NCI-H2081 treated with DMSO at 0.1 percent for 48 hours (cell line): ENCODE measurements at places on chromosomes 5 and 9.

- no peak for DNase-seq
Observed at GRCh38 chr5:64971990-64972389, 203.3 kb downstream of the CWC27 start.

DNA sequence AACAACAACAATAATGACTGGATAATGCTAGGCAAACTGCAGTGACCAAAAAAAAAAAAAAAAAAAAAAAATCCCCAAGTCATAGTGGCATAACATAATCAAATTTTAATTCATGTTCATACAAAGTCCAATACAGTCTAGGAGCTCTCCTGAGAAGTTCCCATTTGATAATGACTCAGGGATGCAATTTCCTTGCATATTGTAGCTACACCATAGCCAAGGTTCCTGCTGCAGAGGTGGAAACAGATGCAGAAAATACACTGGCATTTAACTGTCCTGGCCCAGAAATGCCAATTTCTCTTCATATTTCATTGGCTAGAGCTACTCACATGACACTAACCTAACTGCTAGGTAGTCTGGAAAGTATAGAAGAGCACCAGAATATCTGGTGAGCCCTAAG lies 72.2 kb upstream of the SLC12A2 start:
- DNase-seq = no peak

- DNase-seq = no peak
Observed at GRCh38 chr5:133848341-133848811, 120.0 kb downstream of the C5orf15 start.

DNA sequence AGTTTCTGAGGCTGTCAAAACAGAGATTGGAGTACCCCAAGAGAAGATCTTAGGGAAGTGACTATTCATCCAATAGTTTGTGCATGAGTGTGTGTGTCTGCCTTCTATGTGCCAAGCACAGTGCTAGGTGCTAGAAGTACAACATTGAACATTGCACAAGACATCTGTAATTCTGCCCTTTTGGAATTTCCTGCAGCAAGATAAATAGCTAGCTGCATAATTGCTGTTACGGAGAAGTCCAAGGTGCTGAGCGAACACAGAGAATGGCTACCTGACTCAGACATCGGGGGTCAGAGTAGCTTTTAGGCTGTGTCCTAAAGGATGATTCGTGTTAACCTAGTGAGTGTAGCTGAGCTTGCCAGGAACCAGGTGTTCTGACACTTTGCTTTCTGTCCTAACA lies 44.8 kb downstream of the PAPPA start:
- DNase-seq = no peak

- DNase-seq = no peak
Observed at GRCh38 chr5:105956456-105957196, 1714.1 kb downstream of the EFNA5 start.

- no peak for DNase-seq
Observed at GRCh38 chr9:76336027-76336426, 58.2 kb downstream of the RFK start.

DNA sequence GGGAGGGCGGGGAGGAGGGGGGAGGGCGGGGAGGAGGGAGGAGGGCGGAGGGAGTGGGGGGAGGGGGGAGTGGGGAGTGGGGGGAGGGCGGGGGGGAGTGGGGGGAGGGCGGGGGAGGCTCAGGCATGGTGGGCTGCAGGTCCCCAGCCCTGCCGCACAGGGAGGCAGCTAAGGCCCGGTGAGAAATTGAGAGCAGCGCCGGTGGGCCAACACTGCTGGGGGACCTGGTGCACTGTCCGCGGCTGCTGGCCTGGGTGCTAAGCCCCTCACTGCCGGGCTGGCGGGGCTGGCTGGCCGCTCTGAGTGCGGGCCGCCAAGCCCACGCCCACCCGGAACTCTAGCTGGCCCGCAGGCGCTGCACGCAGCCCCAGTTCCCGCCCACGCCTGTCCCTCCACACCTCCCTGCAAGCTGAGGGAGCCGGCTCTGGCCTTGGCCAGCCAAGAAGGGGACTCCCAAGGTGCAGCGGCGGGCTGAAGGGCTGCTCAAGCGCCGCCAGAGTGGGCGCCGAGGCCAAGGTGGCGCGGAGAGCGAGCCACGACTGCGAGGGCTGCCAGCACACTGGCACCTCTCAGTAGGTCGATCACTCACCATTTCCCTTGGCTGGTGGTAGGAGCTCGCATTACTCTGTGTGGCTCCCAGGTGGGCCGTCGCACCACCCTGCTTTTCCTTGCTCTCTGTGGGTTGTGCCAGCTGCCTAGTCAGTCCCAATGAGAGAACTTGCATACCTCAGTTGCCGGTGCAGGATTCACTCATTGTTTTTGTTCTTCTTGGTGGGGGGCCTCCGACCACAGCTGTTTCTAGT lies 160.2 kb downstream of the CNTLN start:
- no peak for DNase-seq

GRCh38 chr5:69024241-69024651 lies 69.6 kb upstream of the SLC30A5 start:
- no peak for DNase-seq

DNA sequence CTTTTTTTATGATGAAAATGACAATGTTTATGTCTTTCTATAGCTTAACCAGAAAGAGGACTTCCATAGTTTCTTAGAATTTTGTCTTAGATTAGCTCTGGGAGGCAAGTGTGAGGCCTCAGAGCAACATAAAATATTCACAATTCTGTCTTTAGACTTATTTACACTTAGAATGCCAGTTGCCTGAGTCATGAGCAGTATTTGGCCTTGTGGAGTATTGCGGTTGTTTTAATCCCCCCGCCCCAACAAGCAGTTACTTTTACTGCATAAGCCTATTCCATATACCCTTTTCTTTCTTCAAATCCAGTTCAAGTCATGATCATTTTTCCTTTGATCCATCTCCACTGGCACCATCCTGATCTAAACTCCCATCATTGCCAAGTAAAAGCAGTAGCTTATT lies 198.0 kb upstream of the EGFLAM start:
- DNase-seq = no peak

GRCh38 chr5:14696057-14696456 lies 31.5 kb downstream of the OTULIN start:
- no peak for DNase-seq

GRCh38 chr5:153498516-153498915 lies 8.0 kb downstream of the GRIA1 start:
- no peak for DNase-seq

- no peak for DNase-seq
Observed at GRCh38 chr5:136155761-136156160, 23.1 kb downstream of the SMAD5 start.

DNA sequence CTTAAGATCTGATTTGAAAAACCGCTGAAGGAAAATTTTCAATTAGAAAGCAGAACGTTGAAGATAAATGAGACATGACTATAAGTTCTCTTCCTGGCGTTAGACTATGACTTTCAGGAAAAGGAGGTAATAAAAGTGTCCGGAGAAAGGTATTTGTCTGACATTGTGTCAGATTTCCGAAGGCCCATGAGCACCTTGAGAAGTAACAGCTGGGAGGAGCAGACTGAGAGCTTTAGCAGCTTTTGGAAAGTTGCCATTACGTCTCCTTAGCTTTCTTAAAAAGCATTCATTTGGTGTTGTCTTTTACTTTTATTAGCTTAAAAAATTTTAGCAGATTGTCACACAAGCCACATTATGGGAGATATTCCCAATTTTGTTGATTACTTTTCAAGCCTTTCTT lies 363.5 kb downstream of the NDUFS4 start:
- DNase-seq = no peak

- no peak for DNase-seq
Observed at GRCh38 chr5:1654786-1655495, 131.2 kb upstream of the LPCAT1 start.

DNA sequence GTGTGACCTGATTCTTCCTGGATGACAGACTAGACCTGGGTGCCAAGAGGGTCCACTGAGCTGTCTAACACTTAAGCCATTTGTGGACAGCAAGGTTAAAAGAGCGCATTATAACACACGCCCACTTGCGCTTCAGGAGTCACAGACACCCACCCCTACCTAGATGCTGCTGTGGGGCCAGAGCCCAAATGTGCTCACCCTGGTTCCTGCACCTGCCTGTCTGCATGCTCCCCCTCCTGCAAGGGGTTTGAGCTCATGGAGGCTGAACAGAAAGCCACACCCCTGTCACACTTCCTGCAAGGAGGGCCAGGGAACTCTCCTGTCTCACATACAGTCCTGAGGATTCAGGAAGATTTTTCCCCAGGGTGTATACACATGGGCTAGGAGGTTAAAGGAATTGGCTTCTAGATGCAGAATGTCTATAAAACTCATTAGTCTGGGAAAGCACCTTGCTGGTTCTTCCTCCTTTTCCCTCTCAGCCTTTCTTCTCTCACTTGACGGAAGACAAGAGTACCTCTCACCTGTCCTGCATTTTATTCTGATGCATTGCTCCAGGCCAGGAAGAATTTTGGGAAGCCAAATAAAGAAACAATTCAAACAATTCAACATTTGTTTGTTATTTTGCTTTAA lies 87.4 kb upstream of the LHFPL2 start:
- no peak for DNase-seq

- no peak for DNase-seq
Observed at GRCh38 chr5:76732405-76733048, 16.6 kb downstream of the F2R start.

DNA sequence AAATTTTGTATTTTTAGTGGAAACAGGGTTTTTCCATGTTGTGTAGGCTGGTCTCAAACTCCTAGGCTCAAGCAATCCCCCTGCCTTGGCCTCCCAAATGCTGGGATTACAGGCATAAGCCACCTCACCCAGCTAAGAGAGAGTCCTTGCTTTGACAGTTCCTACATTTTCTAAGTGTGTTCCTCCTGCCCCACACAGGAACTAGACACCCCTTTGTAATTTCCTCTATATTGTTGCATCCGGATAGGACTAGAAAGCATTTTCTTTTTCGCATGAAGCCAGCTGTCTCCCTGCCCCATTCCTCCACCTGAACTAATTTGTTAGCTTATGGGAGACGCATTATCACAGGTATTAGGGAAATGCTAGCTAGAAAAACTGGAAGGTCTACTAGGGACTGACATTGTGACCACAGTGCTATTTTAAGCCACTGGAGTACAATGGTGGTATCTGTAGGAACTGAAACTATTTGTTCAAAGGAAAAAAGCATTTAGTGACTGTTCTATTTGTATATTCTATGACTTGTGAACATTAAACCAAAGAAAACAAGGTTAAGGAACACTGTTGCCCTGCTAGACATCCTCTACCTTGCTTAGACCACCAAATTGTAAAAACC lies 214.1 kb downstream of the SMARCA2 start:
- DNase-seq = no peak

DNA sequence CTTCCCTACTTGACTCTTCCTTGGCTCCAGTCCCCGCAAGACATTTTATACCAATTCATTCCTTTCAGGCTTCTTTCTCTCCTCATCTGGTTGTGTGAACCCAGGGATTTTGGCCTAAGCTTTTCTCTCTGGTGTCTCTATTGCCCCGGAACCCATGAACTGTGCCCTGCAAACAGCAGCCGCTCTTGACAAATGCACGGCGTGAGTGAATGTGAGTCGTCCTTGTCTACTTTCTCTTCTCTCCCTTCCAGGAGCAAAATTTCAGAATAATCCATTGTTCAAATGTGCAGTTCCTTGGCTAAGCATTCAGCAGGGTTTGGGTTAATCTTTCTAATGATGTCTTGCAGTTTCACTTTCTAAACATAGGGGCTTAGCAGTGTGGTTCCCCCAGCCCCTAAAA lies 250.4 kb upstream of the IRX4 start:
- DNase-seq = no peak

DNA sequence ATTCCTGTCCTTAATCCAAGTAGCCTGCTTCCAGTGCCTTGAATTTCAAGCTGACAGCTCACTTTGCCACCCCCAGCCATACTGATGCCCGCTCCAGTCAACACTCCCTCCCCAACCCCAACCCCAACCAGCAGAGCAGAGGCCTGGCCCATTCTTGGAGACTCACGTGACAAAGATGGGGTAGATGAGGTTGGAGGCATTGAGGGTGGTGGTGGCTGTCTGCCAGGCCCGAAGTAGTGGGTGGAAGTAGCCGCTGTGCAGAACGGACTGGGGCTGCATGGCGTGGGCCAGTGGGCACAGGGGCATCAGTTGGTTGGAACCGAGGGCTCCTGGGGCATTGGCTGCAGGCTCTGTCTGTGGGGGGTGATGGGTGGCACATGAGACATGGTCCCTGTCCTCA lies 7.8 kb downstream of the ALAD start:
- DNase-seq = no peak

DNA sequence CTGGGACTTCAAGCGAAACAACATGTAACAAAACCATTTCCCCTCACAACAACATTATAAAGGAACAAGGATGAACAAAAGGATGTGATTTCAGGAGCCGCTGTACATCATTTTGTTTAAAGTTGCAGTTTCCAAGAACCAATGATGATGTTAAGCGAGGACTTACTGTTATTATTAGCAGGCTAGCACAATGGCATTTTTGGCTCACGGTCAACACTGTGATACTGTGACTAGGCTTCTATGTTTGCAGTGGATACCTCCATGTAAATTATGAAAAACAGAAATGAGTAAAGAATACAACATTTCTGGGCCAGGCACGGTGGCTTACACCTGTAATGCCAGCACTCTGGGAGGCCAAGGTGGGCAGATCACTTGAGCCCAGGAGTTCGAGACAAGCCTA lies 113.0 kb downstream of the AUH start:
- no peak for DNase-seq

DNA sequence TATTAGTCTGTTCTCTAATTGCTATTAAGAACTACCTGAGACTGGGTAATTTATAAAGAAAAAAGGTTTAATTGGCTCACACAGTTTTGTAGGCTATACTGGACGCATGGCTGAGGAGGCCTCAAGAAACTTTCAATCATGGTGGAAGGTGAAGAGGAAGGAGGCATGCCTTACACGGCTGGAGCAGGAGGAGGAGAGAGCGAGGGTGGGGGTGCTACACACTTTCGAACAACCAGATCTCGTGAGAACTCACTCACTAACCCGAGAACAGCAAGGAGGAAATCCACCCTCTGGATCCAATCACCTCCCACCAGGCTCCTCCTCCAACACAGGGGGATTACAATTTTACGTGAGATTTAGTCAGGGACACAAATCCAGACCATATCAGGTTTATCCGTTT lies 90.0 kb downstream of the RMI1 start:
- DNase-seq = no peak

GRCh38 chr5:151110992-151111391 lies 30.2 kb upstream of the TNIP1 start:
- DNase-seq = no peak

GRCh38 chr5:23820765-23821471 lies 313.5 kb downstream of the PRDM9 start:
- peak; percentile 41 for DNase-seq

GRCh38 chr9:23382418-23382817 lies 443.6 kb downstream of the ELAVL2 start:
- no peak for DNase-seq

GRCh38 chr5:119327018-119327417 lies 28.8 kb upstream of the TNFAIP8 start:
- DNase-seq = no peak

DNA sequence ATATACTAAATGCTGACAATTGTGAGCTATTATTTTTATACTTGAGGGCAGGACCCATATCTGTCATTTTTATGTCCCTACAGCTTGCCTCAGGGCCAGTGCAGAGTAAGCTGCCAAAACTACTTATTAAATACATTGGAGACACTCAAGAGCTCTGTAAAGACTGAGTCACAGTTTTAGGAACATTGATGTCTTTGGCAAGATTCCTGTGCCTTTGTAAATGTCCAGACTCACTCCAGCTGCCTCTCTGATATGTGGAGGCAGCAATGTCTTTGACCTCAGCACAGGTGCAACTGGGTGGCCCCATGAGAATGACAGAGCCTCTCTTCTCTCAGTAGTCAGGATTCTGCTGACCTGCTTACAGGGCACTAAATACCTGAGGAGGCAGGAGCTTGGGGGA lies 363.2 kb downstream of the OSTF1 start:
- no peak for DNase-seq

GRCh38 chr9:111429175-111429574 lies 55.0 kb downstream of the ECPAS start:
- DNase-seq = no peak

- no peak for DNase-seq
Observed at GRCh38 chr5:165175041-165175440, 1669.6 kb downstream of the MAT2B start.
